Urinary bladder (tissue), 4 donors: ENCODE measurements at places on chromosomes 11 and 22. TPM values are rescaled to one million over a fixed set of nuclear protein-coding genes. Genes with fewer than 3 reads are reported as not detected.

DNA sequence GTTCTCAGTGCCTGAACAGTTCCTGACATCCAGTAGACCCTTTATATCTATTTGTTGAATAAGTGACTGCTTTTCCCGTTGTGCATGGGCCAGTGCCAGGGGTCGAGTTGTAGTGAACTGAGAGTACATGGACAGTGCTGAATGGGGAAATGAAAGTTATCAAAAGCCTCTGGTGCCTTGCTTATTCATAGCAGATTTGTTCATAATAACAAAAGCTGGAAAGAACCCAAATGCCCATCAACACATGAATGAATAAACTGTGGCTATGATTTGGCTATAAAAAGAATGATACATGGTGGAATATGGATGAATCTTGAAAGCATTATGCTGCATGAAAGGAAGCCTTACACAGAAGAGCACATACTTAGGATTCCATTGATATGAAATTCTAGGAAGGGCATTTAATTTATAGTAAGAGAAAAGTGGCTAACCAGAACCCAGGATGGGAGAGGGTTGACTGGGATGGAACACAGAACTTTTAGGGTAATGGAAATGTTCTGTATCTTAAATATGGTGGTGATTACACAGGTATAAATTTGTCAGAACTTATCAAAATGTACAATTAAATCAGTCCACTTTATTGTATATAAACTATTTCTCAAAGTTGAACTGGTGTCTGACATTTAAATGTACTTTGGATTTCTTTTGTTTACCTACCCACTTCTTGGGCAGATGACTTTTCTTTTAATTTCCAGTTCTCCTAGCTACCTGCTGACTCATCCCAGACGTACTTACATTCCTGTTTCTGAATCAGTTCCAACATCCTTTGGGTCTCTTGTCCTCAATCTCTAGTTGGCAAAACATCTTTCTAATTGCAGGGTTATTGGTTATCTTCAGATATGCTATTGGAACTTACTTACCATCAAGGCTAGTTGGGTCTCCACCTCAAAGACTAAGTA, 42.8 kb downstream of the PACS1 start:
- no peak for DNase-seq

- no peak for DNase-seq
Measured at GRCh38 chr11:96706761-96707160, 316.9 kb downstream of the JRKL start.

DNA sequence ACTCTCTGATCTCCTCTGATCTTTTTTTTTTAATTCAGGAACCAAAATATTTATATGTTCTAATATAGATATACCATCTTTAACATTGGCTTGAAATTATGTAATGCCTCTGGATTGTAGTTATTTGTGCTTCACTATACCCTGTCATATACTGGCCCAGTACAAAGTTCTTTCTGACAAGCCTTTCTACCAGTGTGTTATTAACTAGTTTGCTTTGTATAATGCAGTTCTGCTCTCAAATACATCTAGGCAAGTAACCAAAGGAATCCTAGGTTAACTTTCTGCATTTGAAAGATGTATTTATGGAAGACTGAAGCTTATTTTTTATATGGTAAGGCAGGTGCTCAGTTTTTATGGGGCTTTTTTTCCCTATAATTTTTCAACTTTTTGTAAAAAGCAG, 36.1 kb downstream of the ARHGEF12 start:
- DNase-seq, result no peak

GRCh38 chr22:48456449-48456848, 1371.2 kb downstream of the BRD1 start:
- DNase-seq, result no peak

The P2RY6 gene
- 2.6 TPM for polyA plus RNA-seq

The HTR3A gene
- polyA plus RNA-seq, result 1.2 TPM

DNA sequence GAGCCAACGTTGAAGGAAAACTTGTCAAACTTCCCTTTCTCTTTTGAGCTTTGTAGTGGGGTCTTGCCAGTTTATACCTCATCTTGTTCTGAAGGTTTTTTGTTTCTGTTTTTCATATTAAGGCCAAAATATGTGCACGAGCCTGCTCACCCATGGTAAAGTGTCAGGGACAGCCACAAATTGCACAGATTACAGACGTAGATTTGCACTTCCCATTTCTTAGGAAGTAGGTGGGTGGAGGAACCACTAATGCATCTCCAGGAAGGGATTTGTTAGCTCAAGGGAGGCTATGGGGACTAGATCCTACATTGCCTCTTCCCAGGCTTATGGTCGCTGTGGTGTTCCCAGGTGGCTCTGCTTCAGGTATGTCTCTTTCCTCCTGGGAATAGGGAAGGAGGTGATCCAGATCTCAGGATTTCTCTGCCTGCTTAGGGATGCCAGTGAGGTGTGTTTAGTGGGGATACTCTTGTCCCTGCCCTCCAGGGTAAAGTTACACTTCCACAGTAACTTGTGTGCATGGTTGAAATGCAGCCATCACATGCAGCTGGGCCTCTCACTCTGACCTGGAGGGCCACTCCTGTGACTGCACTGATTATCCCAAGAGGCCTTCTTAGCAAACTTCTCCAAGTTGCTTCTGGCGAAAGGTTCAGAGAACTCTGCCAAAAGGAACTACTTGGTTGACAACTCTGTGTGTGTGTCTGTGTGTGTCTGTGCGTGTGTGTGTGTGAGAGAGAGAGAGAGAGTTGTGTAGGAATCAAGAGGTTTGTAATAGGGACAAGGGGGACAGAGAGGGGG, 9.8 kb downstream of the PPFIBP2 start:
- no peak for DNase-seq

GRCh38 chr11:2892967-2893528, 7.5 kb upstream of the CDKN1C start:
- no peak for DNase-seq

DNA sequence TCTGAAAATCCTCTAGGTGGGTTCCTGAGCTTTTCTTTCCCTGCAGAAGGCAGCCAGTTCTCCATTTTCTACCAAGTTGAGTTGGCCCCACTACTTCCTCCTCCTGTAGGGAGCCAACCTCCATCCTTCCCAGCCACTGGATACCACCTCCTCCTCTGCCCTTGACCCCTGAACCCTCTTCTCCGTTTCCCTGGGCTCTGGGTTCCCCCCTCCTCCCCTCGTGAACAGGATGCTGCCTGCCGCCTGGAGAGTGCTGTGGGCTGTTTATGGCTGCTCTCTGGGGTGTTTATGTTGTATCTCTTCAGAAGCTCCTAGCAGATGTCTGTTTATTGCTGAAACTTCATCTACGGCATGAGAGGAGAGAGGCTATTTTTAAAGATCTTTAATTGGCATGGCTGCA, 8.6 kb downstream of the MICAL2 start:
- no peak for DNase-seq

The GAL3ST1 gene
- polyA plus RNA-seq, result 2.7 TPM

The MUC5AC gene
- polyA plus RNA-seq, result not detected

DNA sequence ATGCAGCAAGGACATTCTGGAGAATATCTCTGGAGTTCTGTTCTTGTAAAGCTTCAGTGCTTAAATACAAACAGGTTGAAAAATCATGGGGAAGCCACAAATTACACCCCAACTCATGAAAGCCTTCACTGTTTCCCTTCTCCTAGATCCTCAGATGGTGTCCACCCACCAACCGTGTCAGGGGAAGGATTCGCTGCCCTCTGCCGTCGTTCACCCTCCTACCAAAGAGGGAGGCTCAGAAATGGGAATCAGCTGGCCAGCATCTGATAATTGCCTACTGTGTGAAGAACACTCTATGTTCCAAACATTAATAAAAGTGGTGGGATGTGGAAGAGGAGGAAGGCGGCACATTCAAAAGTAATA, 7.4 kb upstream of the HEPACAM start:
- DNase-seq, result no peak

The AP1B1 gene
- 40.0 TPM for polyA plus RNA-seq

The GRK2 gene
- 66.3 TPM for polyA plus RNA-seq

The CECR2 gene
- 0.51 TPM for polyA plus RNA-seq

The OR4A16 gene
- polyA plus RNA-seq, result not detected

The OR6A2 gene
- polyA plus RNA-seq, result not detected

- DNase-seq, result no peak
Measured at GRCh38 chr11:72657411-72658100, 16.7 kb downstream of the PDE2A start.

- DNase-seq, result no peak
Measured at GRCh38 chr11:134332189-134332631, 422 bp downstream of the GLB1L2 start.
